Left ventricle myocardium superior (tissue), 1 donor: ENCODE measurements at places on chromosomes 11 and 22.

- DNase-seq, result peak; percentile 56
Observed at GRCh38 chr11:60872961-60873524, 5.7 kb downstream of the ZP1 start.

GRCh38 chr22:47599753-47600152, 837.3 kb downstream of the TBC1D22A start:
- no peak for DNase-seq

DNA sequence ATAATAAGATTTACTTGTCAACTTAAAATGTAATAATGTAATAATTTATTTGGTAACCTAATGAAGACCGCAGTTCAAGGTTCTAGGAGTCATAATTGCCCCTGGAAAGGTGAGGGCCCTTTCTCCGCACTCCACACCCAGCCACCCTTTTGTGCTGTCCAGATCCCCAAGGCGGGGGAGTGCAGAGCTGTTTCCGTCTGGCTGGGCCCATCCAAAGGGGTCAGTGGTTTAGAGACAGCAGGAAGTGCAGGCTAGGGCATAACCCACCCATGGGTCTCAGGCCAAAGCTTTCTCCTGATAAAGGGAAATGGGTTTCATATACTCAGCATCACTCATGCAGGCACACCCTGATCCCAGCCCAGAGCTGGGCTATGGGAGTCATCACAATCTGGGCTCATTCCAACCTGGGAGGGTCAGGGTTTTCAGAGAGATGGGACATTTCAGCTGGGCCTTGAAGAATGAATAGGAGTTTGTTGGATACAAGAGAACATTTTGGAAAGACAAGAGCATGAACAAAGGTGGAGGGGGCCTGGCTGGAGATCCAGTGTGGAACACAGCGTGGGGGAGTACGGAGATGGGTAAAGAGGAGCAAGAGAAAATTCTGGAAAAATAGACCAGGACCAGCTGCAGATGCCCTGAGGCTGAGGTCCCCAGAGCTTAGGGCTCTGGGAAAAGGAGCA, 432.2 kb downstream of the TBC1D22A start:
- no peak for DNase-seq

GRCh38 chr11:69200331-69201065, 44.8 kb downstream of the SMIM38 start:
- peak; percentile 59 for DNase-seq

- DNase-seq, result peak; percentile 69
Observed at GRCh38 chr11:76327756-76328388, 53.1 kb downstream of the THAP12 start.

GRCh38 chr11:127381247-127381646, 380.7 kb upstream of the KIRREL3 start:
- DNase-seq, result no peak

DNA sequence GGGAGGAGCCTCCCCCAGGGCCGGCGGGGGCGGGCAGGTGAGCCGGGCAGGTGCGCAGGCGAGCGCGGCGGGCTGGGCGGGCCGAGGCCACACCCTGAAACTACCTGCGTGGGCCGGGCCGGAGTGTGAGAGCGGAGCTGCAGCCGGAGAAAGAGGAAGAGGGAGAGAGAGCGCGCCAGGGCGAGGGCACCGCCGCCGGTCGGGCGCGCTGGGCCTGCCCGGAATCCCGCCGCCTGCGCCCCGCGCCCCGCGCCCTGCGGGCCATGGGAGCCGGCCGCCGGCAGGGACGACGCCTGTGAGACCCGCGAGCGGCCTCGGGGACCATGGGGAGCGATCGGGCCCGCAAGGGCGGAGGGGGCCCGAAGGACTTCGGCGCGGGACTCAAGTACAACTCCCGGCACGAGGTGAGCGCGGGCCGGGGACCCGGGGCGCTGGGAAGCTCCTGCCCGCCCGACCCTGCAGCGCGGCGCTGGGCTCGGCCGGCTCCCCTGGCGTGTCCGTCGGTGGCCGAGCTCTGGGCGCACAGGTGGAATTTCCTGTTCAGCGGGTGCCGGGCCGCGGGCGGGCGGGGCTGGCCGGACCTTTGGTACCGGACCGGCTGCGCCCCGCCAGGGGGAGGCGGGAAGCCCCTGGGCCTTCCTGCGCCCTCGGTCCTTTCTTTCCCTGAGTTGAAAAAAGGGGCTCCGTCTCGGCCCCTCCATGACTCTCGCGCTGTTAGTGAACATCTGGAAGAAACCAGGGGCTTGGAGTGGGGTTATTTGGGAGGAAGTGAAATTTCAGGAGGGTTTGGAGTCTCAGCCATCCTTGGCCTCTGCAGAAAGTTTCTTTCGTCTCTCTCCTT, at the start of gene ST14:
Gene ST14, plus strand, starts transcription at position 126 of the 841 bp plus-strand sequence. Its CDS starts 198 bp downstream, at position 324.
- DNase-seq, result peak; percentile 45

DNA sequence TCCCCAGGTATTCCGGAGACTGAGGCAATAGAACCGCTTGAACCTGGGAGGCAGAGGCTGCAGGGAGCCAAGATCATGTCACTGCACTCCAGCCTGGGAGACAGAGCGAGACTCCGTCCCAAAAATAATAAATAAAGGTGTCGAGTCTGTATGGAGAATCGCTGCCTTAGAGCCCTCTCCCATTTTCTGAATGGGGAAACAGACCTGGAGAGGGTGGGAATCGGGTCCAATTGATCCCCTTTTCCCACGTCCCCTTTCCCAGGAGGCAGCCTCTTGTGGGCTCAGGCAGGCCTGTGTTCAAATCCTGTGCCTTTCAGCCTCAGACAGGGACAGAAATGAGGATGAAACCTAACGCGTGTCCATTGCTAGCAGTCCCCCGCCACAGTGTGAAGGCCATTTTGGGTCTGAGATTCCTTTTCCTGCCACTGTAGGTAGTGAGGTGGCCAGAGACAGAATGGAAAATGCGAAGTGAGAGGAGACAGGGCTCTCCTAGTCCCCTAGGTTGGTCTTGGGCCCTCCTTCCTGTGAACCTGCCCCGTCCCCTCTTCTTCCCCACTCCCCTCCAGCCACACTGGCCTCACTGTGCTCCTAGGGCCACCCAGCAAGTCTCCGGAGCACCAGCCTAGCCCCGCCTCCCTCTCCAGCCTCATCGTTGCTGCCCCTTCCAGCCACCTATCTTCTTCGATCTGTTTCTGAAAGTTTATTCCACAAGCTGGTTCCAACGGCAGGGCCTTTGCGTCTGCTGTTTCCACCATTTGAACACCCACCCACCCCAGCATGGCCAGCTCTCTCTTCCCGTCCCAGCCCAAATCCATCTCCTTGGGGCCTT, 2.7 kb upstream of the POLDIP3 start:
- no peak for DNase-seq

DNA sequence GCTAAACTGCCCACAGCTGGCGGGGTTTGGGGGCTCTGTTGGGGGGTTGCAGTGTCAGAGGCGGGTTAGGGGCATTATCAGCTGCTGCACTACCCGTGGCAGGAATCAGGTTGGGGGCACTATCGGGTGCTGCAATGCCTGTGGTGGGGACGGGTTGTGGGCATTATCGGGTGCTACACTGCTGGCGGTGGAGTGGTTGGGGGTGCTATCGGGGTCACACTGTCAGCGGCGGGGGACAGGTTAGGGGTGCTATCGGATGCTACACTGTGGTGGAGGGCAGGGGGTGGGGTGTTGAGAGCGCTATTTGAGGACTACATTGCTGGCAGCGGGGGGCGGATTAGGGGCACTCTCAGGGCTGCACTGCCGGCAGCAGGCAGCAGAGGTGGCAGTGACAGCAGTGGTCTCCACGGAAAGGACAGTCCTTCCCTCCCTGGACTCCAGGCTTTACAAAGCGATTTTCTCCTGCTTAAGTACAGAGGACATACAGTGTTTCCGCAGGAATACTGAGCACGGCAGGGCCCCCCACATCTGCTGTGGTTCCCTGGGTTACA, 119.5 kb upstream of the VPREB1 start:
- DNase-seq, result no peak

DNA sequence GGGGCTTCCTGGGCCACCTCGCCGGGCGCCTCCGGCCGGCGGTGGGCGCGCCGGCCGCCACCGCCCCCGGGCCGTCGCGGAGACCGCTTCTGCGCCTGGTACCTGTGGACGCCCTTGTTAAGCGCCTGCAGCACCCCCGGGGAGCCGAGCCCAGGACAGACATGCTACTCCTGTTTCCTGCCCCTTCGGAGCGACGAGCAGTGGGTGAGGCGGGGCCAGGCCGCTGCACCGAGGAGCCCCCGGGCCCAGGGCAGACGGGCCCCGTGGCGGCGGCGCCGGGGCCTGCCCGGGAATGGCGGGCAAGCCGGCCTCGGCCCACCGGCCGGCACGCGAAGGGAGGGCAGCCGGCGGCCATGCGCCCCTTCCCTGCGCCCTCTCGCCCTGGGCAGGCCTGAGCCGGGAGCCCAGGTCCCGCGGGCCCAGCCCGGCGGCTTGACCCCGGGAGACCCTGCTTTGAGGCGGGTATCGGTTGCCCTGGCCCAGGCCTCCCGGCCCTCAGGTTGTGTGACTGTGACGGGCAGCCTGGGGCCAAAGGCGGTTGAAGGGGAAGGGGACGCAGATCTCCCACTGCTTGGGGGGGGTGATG, 789 bp upstream of the KDM2A start:
- DNase-seq, result peak; percentile 69

DNA sequence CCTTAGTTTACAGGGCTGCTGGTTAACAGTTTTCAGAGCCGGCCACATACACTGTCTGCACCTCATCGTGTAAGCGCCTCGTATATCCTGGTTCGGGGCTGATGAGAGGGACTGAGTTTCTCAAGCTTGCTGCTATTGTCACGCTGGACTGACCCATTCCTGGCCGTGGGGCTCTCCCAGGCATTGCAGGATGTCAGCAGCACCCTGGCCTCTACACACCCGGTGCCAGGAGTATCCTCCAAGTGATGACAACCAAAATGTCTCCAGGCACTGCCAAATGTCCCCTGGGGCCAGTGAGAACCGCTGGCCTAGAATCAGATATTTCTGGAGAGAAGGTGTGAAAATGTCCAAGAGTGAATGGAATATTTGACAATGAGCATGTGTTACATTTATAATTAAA, 82.8 kb downstream of the ST3GAL4 start:
- peak; percentile 76 for DNase-seq

DNA sequence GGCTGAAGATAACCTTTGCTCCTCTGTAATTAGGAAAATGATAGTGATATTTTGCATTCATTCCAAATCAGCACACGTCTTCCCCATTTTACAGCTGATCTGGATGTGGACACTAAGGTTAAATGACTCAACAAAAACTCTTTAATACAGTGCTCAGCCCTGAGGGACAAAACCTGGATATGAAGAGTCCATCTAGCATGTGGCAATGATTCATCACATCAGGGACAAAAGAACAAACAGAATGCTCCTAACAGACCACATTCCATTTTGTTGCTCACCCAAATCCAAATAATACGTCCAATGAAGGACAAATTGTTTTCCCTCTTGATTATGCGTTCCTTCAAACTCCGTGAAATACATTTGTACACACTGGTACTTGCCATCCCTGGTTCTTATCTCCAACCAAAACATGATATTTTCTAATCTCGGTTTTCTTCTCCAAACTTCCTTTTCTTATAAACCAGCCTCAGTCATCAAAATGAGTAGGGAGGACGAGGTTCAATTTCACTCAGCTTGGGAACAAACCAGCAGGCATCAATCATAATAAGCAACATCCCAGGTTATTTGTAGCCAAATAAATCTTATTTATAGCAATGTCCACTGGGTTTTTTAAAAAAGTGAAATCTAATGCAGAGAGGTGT, 53.7 kb upstream of the MTMR2 start:
- DNase-seq, result no peak

DNA sequence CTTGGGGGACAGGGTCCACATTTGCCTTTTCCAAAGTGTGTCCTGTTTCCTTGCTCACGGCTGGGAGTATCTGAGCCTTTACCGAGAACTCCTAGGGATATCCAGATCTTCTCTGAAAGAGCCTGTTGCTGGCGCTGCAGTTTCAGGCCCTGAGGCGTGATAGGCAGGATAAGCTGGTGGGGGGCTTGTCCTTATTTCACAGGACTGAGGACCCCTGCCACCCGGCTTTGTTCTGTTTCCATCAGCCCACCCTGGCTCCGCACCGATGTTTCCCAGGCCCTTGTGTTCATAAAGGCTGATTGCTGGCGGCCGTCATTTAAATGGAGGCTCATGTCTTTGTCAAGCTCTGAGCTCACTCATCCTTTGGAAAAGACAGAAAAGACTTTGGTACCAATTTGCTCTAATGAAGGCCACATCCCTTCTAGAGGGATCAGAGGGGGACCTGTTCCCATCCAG, 9.4 kb upstream of the NPTXR start:
- no peak for DNase-seq

GRCh38 chr22:31628969-31629708, 32.9 kb downstream of the PISD start:
- DNase-seq, result peak; percentile 29

DNA sequence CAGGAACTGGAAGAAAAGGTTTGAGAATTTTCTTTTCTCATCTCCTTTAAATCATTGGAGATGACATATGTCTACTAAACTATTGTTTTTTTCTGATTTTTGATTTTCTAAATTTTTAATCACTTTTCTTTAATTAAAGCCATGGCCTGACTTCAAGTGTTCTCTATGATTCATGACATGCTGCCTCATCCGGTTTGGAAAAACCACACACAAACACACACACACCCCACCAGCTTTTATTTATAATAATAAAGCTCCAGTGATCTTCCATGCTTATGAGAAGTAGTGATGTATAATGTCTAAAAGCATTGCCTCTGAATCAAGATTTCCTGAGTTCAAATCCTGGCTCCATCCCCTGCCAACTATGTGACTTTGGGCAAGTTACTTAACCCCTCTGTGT, 179.2 kb downstream of the SPON1 start:
- no peak for DNase-seq

- no peak for DNase-seq
Observed at GRCh38 chr22:39939830-39940229, 20.4 kb upstream of the TMA7B start.

- peak; percentile 61 for DNase-seq
Observed at GRCh38 chr11:3834664-3835461, 5.9 kb downstream of the RHOG start.

GRCh38 chr11:34305193-34305592, 52.6 kb downstream of the ABTB2 start:
- DNase-seq, result no peak

- no peak for DNase-seq
Observed at GRCh38 chr22:28907311-28908008, 24.1 kb downstream of the ZNRF3 start.

DNA sequence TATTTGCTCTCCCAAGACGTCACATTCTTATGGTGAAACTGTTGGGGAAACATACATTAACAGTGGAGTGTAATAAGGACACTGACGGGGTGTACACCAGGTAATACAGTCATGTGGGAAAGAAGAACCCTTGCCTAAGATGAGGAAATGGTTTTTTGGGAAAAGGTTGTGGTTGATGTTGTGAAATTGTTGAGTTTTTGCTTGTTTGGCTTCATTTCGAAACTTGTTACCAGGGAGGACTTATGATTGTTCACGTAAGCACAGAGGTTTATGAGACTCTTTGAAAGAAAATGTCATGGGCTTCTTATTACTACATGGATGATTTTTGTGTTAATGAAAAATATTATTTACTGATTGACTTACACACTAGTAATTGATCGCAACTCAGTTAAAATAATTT, 16.8 kb downstream of the ANO3 start:
- DNase-seq, result no peak
